ENCODE measurements at places on chromosomes 4 and X.

GRCh38 chr4:138051157-138051556 lies 191.0 kb downstream of the SLC7A11 start:
- DNase-seq, result no peak

DNA sequence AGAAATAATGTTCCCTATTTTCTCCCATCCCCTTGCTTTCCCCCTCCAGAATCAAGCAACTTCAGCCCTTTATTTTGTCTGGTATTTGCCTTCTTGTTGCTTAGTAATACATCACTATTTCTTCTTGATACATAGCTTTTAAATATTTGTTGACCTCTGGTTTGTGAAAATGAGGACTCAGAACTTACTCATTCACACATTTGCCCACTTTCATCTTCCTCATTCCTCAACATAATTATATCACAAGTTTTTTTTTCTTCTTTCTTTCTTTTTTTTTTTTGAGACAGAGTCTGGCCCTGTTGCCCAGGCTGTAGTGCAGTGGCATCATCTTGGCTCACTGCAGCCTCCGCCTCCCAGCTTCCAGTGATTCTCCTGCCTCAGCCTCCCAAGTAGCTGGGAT lies 28.9 kb upstream of the NDUFC1 start:
- peak; percentile 16 for DNase-seq

DNA sequence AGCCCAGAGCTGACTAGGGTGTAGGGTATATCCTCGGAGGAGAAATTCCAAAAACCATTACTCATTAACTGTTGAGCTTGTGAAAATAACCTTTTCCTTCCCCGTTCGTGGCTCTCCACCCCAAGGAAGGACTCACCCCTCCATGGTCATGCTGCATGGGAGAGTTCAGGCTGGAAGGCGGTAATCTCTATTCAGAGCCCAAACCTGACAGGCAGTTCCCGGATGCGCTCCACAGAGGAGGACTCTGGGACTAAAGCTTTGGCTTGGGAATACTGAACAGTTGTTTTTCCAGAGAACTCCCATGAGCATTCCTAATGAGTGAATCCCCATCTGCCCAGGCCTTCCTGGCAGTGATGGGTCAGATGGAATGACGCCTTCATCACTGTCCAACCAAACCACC lies 125.4 kb downstream of the BCOR start:
- DNase-seq, result peak; percentile 20

DNA sequence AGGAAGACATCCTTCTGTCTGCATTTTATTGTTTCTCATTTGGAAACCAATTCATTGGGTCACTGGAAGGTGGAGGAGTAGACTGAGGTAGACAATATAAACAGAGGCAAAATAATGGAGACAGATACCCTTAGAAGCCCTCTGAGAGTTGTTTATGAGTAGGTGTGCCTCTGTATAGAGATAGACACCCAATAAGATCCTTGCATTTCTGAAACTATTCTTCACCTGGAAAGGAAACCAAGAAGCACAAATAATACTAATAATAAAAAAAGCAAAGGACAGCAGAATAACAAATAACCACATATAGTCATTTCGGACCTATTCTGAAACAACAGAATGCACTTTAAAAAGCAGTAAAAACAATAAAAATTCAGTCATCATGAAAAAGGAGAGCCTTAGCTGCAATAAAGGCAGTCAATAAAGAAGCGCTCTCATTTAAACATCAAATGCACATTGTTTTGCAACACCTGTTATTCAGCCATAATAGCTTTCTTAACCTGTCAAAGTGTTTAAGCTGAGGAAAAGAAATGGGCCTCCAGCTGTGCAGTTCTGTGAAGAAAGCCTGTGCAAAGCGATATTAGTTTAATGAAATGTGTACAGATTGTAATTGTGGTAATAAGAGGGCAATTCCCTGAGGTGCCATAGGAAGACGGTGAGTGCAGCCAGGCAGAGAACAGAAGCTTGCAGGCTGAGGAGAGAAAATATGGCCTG lies 904.2 kb downstream of the STPG2 start:
- no peak for DNase-seq

GRCh38 chrX:33211356-33212260 lies at the start of gene DMD:
DMD (minus strand) TSS chrX:33211549; CDS start chrX:33211312, 237 bp downstream.
- no peak for DNase-seq

GRCh38 chr4:174628191-174628590 lies 105.9 kb upstream of the HPGD start:
- DNase-seq, result no peak

DNA sequence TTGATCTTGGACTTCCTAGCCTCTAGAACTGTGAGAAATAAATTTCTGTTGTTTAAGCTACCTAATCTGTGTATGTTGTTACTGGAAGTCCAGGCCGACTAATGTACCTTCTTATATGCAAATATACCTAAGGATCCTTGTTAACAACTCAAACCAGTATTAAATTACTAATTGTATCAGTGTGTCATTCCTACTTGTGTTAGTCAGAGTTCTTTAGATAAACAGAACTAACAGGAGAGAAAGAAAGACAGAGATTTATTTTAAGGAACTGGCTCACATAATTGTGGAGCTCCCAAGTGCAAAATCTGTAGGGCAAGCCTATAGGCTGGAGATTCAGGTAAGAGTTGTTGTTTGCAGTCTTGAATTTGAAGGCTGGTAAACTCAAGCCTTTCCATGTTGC lies 120.0 kb downstream of the ADGRL3 start:
- DNase-seq, result no peak

GRCh38 chr4:163755013-163755412 lies 260.5 kb downstream of the TMA16 start:
- no peak for DNase-seq

DNA sequence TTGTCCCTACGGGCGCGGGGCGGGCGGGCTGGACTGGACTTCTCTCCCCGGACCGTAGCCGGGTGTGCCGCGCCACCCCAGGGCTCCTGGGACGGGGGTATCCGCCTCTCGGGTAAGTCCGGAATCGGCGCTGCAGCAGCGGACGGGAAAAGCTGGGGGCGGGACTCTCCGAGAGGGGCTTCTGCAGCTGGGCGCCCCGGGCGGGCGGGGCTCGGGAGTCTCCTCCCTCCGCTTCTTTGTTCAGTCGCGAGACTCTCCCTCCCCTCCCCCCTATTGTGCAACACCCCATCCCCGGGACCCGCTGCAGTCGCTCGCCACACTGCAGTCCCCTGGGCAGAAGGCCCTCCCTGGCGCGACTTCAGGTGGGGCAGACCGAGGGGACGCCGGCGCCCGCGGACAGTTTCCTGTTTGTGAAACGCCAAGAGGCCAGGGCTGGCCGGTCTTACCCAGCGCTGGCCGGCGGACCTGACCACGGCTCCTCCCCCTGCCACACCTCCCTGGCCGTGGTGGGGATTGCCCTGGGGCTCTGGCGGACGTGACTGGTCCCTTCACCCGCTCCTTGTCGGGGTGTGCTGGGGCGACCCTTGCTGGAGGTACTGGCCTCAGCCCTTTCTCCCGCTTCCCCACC lies 966 bp downstream of the CCNG2 start:
- DNase-seq, result no peak

DNA sequence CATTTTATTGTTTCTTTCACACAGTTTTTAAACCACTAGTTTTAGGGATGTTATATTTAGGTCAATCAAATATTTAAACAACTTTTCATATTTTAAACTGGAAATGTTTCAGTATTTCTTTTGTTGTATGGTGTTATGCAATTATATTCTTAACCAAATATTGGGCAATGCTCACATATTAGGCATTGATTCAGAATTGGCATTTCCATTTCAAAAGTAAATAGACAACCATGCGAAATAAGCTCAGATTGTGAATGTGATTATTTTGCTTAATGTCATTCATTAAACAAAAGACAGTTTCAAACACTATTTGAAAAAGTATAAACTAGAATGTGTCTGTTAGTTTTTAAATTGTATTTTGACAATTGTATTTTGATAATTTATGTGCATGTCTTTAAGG lies 36.9 kb downstream of the ARAP2 start:
- no peak for DNase-seq

GRCh38 chr4:15906020-15906443 lies 32.5 kb downstream of the FGFBP1 start:
- no peak for DNase-seq

DNA sequence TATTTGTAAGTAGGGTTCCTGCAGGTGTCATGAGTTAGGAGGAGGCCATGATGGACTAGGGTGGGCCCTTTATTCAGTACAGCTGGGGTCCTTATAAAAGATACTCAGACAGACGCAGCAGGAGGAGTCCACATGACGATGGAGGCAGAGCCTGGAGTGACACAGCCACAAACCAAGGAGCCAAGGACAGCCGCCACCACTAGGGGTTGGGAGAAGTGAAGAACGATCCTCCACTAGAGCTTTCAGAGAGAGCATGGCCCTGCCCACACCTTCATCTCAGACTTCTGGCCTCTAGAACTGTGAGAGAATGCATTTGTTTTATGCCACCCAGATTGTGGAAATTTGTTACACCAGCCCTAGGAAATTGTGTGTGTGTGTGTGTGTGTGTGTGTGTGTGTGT lies 31.1 kb downstream of the JAKMIP1 start:
- no peak for DNase-seq

DNA sequence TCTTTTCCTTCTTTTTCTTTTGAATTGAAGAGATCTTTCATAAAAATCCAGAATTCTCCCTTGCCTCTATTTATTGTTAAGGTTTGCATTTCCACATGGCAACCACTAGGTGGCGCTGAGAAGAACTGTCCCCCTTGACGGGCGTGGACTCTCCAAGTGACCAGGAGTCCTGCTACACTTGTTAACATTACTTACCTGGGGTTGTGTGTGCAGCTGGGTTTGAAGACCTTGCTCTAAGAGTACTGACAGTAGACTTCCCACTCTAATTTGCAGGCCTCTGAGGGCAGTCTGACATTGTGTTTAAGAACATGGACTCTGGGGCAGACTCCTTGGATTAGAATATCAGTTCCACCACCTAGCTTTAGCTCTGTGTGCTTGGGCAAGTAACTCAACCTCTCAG lies 52.8 kb downstream of the GPRIN3 start:
- no peak for DNase-seq

DNA sequence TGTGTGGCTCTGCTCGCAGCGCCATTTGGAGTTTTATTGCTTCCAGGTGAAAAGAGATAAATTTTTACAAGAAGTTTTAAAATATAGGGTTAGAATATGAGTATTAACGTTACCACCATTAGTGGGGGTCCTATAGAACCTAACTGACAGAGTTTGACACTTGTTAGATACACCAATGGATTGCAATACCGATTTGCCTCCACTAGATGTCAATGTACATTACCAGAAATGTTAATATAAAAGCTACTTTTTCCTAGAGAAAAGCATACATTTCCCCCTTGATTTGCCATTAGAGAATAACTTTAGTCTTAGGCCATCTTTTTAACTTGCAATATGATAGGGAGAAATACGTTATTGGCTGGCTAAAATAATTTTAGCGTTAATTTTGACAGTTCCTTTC lies 108.4 kb downstream of the LINC00632 start:
- DNase-seq, result no peak

DNA sequence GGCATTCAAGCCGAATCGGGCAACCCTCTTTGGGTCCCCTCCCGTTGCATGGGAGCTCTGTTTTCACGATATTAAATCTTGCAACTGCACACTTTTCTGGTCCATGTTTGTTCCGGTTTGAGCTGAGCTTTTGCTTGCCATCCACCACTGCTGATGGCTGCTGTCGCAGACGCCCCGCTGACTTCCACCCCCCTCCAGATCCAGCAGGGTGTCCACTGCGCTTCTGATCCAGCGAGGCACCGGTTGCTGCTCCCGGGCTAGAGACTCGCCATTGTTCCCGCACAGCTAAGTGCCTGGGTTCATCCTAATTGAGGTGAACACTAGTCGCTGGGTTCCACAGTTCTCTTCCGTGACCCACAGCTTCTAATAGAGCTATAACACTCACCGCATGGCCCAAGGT lies 13.3 kb downstream of the ACOX3 start:
- DNase-seq, result no peak

DNA sequence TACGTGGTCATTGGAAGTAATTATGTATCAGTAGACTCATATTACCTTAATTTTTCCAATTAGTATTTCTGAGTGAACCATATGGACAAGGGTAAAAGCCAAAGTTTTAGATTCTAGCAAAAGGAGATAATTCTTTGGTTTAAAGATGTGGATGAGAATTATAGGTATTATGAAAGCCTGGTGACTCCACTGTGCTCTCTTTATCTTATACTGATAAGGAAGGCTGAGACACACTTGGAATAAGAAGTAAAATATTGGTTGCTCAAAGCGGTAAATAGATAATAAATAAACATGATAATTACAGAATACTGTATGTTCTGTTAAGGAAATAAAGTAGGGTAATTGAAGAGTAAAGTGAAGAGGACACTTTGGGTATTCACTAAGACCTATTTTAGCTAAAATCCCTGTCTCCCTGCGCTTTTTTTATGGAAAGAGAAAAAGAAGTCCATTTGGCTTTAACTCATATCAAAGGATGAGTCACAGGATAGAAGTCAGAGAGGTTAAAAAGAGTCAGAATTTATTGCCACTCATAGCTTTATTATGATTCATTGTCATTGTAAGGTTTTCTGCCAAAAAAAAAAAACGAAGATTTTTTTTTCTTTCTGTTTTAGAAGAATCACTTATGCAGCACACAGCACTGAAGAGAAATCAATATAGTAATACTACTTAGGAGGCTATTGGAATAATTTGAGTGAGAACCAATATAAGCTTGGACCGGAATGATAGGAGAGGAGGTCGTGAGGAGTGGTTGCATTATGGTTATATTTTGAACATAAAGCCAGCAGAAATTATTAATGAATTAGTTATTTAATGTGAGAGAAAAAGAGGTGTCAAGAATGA lies 2463.1 kb downstream of the ARAP2 start:
- peak; percentile 27 for DNase-seq

DNA sequence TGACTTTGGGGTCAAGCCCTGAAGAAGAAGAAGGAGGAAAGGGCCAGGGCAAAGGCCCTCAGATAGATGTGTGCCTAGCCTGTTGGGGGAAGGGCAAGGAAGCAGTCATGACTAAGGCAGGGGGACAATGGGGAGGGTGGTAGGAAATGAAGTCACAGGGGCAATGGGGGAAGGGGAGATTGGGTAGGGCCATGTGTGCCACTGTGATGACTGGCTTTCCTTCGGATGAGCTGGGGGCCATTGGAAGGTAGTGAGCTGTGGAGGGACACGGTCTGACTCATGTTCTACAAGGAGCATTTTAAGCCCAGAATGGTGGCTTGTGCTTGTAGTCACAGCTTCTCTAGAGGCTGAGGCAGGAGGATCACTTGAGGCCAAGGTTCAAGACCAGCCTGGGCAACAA lies 642.0 kb downstream of the MID1IP1 start:
- no peak for DNase-seq

DNA sequence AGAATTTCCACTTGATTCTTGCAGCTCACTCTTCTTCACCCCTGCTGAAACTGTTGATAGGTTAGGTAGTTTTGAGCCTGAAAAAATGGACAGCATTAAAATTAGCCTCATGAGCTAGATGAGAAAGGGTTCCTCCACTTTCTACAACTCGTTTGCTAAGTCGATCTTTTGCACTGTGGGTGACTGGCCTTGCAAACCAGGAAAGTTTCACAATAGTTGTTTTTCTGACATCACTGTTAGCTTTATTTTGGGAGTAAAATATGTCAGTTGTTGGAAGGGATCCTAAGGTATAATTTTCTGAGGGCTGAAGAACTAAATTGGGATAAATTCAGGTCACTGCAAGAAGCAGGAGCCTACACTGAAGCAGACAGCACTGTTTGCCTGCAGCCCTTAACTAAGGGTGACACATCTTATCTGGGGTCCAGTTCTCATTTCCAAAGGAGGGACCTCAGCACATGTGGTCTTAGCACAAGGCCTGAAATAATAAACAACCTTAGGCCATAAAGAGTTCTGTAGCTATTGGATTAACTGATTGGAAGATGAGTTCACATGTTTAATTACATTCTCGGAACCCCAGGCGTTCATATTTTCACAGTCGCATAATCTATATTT lies 29.1 kb downstream of the ANAPC4 start:
- DNase-seq, result peak; percentile 27

All from GM04503 (cell line).